NCI-H510A treated with DMSO at 0.1 percent for 48 hours (cell line): ENCODE measurements at places on chromosomes 3 and 15.
A peak's percentile ranks its signal among the peaks of the same experiment; 100 is the strongest.

GRCh38 chr3:12953201-12953995 is 112.0 kb upstream of the RPL32 start:
- DNase-seq: no peak

- DNase-seq: no peak
Measured at GRCh38 chr15:36753173-36753572, 173.7 kb downstream of the CDIN1 start.

- DNase-seq: no peak
Measured at GRCh38 chr3:15186101-15186476, 20.0 kb upstream of the CAPN7 start.

GRCh38 chr15:96320703-96321638 is 9.5 kb upstream of the NR2F2 start:
- no peak for DNase-seq

DNA sequence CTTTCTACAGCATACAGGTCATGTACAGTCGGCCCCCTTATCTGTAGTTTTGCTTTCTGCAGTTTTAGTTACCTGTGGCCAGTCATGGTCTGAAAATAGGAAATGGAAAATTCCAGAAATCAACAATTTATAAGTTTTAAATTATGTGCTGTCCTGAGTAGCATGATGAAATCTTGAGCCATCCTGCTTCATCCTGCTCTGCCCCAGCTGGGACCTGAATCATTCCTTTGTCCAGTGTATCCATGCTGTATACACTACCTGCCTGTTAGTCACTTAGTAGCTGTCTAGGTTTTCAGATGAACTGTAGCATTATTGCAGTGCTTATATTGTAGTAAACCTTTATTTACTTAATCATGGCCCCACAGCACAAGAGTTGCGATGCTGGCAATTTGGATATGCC is 44.8 kb downstream of the AP4E1 start:
- no peak for DNase-seq

DNA sequence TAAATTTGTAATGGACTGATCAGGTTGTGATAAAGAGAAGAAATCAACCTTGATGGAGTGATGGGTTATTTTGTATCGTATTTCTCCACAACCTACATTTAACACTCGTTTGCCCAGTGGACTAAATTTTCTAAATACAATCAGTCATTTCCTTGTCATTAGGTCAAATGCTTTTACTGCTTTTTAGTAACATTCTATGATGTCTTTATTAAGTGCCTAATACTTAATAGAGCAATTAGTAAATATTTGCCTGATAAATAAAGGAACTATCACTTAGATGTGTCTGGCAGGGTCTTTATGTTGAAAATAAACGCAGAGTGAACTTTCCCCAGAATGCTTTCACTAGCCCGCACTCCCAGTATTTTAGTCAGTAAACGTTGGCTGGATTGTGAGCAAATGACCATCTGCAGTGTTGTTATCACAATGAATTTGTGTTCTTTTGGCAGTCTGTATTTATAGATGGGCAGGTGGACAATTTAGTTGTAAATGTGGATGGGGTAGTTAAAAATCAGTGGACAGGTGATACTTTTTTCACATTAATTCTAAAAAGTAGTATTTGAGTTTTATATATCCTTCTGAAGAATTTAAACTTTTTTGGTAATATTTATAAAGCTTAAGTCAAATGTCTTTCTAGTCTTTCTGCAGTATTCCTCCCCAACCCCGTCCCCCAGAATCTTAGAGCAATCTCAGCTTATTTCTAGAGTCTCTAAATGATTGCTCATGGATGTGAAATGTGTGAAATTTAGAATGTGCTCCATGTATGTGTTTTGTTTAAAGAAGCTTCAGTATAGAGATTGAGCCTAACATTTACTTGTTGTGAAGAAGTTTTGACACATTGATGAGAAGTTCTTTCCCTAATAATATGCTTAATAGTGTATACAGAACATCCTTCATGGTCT is 4.9 kb downstream of the USP3 start:
- no peak for DNase-seq

GRCh38 chr3:138687236-138687635 is 78.7 kb downstream of the FAIM start:
- no peak for DNase-seq

- DNase-seq: no peak
Measured at GRCh38 chr3:43727930-43728329, 37.2 kb downstream of the ABHD5 start.

DNA sequence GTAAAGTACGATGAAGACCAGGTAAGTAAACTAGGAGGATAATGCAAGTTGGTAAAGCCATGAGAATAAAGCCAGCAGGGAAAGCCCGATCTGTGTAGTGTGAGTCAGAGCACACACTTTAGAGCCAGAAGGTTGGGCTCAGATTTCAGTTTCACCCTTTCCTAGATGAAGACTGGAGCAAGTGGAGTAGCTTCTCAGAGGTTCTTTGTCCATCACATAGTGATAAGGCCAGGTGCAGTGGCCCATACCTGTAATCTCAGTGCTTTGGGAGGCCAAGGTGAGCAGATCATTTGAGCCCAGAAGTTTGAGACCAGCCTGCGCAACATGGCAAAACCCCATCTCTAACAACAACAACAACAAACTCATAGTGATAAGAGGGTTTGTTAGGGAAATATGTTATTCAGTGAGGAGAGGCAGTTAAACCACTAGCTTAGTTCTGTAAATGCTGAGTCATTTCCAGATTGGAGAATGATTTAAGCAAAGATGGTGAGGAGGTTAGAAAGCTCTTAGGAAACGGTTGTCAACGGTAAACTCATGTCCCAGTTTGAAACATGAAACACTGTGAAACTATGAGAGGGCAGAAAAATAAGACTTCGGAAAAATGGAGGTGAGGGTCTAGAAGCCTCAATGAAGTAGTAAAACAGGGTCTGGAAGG is 39.0 kb downstream of the IL12A start:
- DNase-seq: peak; percentile 37

GRCh38 chr3:6929918-6930317 is 69.0 kb downstream of the GRM7 start:
- DNase-seq: no peak

- DNase-seq: no peak
Measured at GRCh38 chr3:166064476-166064875, 227.3 kb upstream of the BCHE start.

- DNase-seq: peak; percentile 24
Measured at GRCh38 chr3:46998121-46998851, 18.8 kb downstream of the NBEAL2 start.

- DNase-seq: no peak
Measured at GRCh38 chr15:60370105-60370868, 27.5 kb downstream of the ANXA2 start.

GRCh38 chr15:29071232-29071881 is 185.6 kb downstream of the APBA2 start:
- no peak for DNase-seq

DNA sequence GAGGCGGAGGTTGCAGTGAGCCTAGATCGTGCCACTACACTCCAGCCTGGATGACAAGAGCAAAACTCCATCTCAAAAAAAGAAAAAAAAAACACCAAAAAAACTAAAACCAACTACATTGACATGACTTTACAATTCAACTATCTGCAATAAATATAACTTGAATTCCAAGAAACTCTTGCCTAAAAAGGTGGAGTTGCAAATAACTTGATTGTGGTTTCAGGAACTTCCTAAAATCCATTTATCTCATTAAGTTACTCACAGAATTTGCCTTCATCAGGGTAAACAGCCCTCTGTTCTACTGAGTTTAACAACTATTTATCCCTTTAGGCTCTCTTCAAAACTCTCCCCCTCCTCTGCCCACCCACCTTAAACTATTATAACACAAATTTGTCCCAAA is 2.7 kb upstream of the MAPK6 start:
- DNase-seq: no peak

DNA sequence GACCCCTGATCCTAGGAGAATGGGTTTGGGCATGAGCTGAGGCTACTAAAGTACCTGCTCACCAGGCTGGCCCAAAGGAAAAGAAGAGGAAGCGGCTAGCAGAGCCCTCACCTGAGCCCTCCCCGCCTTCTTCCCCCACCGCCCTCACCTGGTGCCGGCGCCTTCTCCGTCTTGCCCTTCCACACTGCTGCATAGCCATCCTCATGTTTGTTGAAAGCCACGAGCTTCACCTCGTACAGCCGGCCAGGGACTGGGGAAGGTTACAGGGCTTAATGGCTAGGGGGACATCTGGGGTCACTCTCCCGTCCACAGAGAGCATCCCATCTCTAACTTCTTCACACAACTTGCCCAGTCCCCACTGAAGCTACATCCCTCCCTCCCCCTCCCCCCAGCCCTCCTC is 13.9 kb upstream of the IGDCC3 start:
- DNase-seq: no peak

DNA sequence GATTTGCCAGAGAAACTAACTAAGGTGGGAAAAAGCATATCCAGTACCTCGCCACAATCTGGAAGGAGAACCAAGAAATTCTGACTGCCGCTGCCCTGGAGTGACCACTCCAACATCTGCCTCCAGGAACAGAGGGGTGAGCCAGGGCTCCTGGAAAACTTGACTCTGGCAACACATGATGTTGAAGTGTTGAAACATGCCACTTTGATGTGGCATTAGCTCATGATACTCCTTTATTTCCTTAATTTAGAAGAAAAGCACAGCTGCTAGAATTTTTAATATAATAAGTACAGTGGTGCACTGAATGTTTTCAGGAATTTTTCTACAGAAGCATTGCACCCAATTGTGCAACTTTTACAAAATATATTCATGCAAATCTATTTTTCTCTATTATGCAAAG is 109.9 kb upstream of the BCL6 start:
- no peak for DNase-seq

- DNase-seq: no peak
Measured at GRCh38 chr15:60737217-60737616, 258.3 kb upstream of the ICE2 start.
